NCI-H1694 treated with DMSO at 0.1 percent for 48 hours (cell line): ENCODE measurements at places on chromosomes 2 and 18.

DNA sequence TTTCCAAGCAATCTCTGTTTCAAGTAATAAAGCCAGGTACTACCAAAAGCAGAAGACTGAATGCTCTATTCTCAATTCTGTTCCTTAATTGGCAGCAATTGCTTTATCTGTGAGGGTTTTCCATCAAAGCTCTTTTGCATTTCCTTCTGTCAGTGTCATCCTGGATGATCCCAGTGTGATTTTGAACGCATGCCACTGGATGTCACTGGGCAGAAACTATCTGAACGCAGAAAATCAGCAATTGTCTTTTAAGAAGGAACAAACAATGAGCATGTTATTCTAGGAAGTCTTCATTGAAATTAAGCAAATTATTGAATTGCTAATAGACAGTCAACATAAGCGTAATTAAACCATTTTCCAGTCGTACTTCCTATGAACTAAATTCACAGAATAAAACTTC lies 259.0 kb upstream of the REG3G start:
- no peak for DNase-seq

DNA sequence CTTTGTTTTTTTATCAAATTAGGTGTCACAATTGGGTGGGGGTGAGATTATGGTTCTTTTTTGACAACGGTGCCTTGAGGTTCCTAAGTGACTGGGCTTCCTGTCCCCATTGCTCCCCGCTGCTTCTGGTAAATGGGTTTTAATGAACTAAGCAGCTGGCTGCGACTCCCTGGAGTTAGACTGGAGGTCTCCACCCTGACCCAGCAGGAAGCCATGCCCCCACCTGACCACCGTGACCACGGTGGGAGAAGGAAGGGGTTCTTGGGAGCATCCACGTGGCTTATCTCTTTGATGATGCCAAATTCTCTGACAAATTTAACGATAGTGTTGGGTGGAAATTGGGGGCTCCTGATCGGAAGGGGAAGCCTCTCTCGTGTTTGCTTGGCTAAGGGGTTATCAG lies 12.2 kb downstream of the CNDP2 start:
- DNase-seq: no peak

DNA sequence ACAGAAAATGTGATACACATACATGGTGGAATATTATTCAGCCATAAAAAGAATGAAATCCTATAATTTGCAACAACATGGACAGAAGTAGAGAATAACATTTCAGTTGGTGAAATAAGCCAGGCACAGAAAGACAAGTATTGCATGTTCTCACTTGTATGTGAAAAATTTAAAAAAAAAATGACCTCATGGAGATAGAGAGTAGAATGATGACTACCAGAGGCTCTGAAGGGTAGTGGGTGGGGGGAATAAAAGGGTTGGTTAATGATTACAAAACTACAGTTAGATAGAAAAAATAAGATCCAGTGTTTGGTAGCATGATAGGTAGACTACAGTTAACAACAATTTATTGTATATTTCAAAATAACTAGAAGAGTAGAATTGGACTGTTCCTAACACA lies 24.5 kb downstream of the PRKD3 start:
- no peak for DNase-seq

- no peak for DNase-seq
Measured at GRCh38 chr2:74575320-74575719, 20.8 kb downstream of the DOK1 start.

DNA sequence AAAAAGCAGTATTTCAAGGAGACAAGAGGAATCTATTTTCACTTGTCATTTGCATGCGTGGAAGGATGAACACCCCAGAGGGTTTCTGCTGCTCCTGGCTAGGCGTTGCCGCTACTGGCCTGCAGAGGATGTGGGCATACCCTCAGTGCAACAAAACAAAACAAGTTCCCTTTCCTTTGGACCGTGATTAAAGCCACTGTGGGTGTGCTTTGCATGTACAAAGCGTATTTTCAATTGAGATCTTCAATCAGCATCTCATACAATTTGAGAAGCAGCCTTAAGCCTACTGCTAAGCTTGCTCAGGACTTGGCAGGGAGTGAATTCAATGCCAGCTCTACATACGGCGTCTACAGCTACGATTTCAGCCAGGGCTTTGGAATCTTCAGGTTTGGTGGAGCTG lies 298.4 kb downstream of the LPIN1 start:
- DNase-seq: no peak

GRCh38 chr2:128611421-128612320 lies 293.0 kb upstream of the HS6ST1 start:
- DNase-seq: no peak

DNA sequence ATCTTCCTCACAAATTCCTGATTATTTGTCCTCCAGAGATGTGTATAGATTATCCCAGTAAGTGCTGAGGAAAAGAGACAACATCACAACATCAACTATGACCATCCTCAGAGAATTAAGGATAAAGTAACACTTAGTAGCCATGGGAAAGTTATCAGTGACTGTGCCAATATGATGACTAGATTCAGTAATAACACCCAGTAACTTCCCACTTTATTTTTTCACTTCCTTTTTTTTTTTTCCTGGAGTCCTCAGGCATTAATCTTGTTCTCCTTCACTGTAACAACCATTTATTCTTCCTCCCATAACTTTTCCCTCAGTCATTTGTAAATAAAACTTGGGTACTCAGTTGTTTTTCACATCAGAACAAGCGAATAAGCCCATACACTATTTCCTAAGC lies 16.7 kb upstream of the PID1 start:
- no peak for DNase-seq

GRCh38 chr18:48679236-48679635 lies 140.4 kb downstream of the CTIF start:
- no peak for DNase-seq

- DNase-seq: no peak
Measured at GRCh38 chr2:23550553-23550952, 165.6 kb downstream of the KLHL29 start.

GRCh38 chr2:235049719-235050118 lies 97.9 kb downstream of the SH3BP4 start:
- no peak for DNase-seq

DNA sequence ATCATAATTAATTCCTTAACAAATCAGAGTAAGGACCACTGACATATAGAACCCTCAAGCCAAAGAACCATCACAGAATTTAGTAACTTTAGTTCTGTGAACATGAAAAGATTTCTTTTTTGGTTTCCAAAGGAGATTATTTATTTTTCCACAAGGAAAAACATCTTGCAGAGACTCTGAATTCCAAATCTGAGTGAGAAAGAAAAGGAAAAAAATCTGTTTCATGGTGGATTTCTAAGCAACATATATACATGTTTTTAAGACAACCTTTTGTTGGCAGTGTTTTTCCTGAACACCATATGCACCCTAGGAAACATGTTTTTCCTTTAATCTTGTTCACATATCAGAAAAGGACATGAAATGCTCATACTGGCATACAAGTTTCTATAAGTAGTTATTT lies 149.8 kb downstream of the AGPS start:
- peak; percentile 61 for DNase-seq

- DNase-seq: no peak
Measured at GRCh38 chr2:1826226-1826905, 82.1 kb upstream of the PXDN start.

DNA sequence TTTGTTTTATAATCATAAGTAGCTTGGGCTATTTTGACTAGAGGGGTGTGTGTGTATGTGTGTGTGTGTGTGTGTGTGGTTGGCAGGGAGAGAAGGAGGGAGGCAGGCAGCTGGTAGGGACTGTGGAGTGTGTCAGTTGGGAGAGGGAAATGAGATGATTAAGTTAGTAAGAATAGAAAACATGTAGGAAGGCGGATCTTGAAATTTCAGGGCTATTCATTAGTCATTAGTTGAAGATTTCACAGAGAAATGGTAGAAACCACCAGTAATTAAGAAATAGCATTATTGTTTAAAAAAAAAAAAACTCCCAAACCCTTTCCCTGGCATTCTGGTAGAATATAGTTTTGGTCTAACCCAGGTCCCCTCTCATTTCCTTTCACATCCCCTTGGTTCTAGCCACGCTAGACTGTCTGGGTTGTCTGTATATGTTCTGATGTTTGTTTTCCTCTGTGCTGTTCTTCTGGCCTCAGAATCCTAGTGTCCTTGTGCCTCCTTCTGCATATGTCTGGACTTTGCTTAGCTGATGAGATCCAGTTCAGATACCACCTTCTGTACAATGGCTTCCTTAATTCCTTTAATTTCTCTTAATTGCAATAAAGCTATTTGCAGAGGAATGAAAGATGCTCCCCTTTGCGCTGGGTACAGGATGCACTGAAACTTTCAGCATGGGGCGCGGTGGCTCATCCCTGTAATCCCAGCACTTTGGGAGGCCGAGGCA lies 161.6 kb downstream of the NEDD4L start:
- DNase-seq: no peak

DNA sequence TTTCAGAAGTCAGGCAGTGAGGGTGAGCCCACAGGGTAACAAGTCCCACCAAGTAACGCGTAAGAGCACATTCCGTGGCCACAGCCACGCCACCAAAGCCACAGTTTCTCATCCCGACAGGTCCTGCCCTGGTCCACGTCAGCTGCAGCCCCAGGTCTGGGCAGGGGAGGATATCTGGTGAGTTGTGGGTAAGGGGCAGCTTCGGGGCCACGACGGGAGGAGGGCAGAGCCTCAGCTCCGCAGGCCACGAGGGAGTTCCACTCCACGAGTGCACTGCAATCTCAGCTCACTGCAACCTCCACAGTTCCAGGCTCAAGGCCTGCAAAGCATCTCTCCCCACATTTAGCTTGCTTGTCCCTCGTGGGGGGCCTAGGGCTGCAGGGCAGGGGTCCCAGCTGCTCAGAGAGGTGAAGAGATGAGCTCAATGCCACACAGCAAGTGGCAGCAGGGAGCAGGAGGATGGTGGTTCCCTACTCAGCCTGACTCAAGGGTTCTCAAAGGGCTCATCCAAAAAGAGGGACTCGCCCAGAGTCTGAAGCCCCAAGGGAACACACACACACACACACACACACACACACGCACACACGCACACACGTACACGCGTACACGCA lies 12.5 kb downstream of the SNORC start:
- DNase-seq: no peak

DNA sequence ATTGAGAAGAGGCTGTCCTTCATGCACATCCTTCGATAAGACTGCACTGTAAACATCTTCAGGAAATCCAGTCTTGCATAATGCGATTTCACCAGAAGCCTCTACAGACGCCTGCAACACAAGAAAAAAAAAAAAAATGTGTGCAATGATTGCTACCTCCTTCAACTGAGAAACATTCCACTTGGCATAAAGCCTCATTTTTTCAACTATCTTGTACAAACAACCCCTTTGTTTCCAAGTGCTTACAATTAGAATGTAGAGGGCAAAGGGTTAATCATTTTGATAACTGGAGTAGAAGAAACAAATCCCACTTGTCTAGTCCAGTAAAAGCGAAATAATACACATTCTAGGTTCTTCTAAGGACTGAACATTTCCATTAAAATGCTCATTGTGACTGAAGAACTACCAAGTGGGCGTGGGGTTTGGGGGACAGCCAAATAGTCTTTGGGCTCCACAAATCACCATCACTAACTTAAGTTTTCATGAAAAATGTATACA lies 29.2 kb downstream of the CDH2 start:
- no peak for DNase-seq

- DNase-seq: no peak
Measured at GRCh38 chr18:53165770-53166169, 825.8 kb downstream of the DCC start.

DNA sequence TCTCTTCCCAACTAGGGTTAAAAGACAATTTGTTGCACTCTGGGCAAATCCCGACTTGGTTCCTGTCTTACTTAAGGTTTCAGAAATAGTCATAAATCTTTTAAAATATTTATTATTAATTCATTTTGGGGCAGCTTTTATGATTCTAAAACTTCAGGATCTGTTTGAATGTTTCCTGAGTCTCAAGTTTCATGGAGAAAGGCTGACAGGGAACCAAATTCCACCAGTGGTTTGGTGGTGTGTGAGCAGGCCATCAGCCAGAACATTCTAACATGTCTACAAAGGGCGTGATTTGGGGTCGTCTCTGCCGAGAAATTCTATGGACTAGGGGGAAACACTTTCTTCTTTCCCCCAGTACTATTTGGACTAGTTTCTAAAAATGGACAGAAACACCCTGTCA lies 366.4 kb downstream of the ZNF521 start:
- DNase-seq: no peak

DNA sequence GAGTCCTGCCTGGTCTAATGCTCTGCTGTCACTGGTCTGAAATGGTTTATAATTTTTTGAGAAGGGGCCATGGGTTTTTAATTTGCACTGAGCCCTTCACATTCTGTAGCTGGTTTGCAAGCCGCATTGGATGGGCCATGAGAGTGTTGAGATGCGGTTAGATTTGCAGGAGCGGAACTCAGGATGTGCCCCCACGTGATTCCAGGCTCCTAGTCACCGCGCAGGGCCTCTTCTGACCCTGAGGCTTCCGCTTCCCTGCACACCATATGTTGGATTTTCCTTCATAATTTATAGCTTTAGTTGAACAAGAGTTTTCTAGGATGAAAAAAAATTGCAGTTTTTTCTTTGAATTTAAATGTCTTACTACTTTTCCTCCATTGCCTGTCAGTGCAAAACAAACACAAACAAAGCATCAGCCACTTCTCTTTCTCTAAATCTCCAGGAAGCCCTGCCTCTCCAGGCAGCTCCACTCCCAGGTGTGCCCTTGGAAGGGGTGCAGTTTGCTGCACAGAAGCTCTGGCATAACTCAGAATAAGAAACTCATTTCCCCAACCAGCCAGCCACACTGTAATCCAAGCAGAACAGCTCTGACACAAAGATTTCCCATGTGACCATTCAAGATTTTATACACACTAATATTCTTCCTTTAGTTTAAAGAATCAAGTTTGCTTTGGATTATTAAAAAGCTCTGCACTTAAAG lies 18.4 kb upstream of the TPO start:
- DNase-seq: no peak

GRCh38 chr18:23406271-23406787 lies 46.8 kb upstream of the RIOK3 start:
- no peak for DNase-seq
